ENCODE measurements at places on chromosomes 5 and 9.

DNA sequence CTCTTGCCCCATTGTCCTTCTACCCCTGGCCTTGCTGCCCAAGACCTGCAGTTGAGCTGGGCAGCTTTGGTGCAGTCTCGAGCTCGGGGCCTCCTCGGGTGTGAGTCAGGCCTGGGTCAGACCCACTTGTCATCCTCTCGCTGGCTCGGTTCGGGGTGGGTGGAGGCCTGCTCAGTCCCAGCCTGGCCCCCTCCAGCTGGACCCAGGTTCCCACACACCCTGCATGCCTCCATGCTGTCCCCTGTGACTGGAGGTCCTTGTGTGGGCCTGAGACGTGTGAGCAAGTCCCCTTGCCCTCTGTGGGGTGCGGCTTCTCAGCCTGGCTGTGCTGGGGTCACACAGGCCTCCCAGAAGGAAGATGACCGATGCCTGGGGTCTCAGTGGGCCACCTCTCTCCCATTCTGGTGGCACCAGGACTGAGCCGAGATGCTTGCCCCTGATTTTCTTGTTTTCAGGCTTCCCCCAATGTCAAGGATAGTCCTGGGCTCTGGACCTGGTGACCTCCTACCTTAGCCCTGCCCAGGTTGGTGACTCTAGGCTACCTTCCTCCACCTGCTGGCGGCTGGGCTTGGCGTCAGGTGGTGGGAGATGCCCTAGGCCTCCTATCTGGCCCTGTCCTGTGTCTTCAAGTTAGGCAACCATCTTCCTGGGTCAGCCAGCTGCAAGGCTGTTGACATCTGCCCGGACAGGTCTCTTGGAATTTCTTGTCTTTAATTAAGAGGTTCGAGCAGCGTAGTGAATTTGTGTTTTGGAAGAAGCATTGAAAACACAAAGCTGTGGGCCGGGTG is 15.1 kb downstream of the WNK2 start:
- peak; percentile 37 for DNase-seq

- DNase-seq = no peak
Measured at GRCh38 chr5:1511651-1512540, 11.9 kb downstream of the LPCAT1 start.

GRCh38 chr9:36765077-36765390 is 192.3 kb downstream of the MELK start:
- DNase-seq = no peak

GRCh38 chr5:174145821-174146220 is 100.3 kb downstream of the NSG2 start:
- DNase-seq = peak; percentile 28

- peak; percentile 7 for DNase-seq
Measured at GRCh38 chr9:104682642-104683041, 11.7 kb upstream of the OR13D1 start.
